ENCODE measurements at places on chromosomes 2 and 18.

GRCh38 chr2:216645636-216645950, 12.4 kb downstream of the IGFBP2 start:
- DNase-seq: no peak

- DNase-seq: no peak
Measured at GRCh38 chr2:100964222-100964621, 37.9 kb upstream of the RPL31 start.

DNA sequence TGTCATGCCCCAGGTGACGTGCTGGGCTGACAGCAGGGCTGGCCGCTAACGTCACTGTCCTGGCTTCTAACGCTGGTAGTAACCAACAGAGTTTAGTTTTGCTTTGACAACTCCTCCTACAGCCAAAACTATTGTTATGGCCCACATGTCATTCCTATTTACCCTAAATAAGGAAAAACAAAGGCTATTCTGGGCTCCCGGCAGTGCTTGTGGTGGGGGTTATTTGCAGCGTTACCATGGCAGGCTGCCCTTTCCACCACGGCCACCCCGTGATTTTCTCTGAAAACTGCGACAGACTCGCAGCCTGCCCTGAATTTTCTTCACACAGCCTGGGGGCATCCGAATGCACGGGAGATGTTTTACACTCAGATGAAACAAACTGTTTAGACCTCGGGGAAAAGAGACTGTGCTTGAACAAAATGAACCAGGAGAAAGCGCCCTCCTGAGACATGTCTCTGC, 115.2 kb downstream of the FAM210A start:
- no peak for DNase-seq

- no peak for DNase-seq
Measured at GRCh38 chr18:68735483-68736343, 20.8 kb upstream of the TMX3 start.

Measured in stimulated activated CD4-positive, alpha-beta T cell treated with anti-CD3 and anti-CD28 coated beads, Interleukin-2, amount 100 ng/mL, for 48 hours (primary cell).